ENCODE measurements at places on chromosomes 2 and 18.
A peak's percentile ranks its signal among the peaks of the same experiment; 100 is the strongest.

- DNase-seq = no peak
Observed at GRCh38 chr2:156955701-156956100, 301.8 kb upstream of the GALNT5 start.

DNA sequence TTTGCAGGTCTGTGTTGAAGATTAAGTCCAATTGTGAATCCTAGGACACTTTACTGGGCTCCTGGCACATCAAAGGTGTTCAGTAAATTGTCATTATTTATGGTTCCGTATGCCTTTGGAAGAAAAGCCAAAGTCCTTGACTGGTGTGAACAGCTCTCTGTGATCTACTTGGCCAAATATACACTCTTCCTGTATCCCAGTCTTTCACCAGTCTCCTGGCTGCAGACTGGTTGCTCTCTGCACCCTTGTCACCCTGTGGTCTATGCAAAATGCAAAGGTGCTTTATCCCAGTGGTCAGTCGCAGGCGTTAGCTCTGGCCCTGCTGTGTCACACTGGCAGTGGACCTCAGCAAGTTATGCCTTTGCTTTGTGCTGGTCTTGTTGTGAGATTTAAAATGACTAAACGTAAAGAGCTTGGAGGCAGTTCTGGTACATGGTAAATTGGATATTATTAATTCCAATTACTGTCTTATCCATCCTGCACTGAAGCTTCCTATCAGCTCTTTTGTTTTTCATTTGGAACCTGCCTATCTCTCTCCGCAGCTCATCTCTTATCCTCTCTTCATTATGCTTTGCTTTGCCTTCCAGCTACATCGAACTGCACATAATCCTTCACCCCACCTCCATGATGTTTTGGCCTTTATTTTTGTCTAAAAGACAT, 83.1 kb downstream of the MYO1B start:
- no peak for DNase-seq

GRCh38 chr2:113376913-113377445, 60.5 kb upstream of the ZNG1B start:
- no peak for DNase-seq

- DNase-seq = no peak
Observed at GRCh38 chr2:206790311-206790935, 25.0 kb downstream of the FASTKD2 start.

- no peak for DNase-seq
Observed at GRCh38 chr2:187819624-187820023, 265.4 kb upstream of the TFPI start.

GRCh38 chr2:194205568-194206227, 1451.3 kb upstream of the SLC39A10 start:
- no peak for DNase-seq

GRCh38 chr2:69152847-69153583, 140.0 kb downstream of the ANTXR1 start:
- DNase-seq = no peak

DNA sequence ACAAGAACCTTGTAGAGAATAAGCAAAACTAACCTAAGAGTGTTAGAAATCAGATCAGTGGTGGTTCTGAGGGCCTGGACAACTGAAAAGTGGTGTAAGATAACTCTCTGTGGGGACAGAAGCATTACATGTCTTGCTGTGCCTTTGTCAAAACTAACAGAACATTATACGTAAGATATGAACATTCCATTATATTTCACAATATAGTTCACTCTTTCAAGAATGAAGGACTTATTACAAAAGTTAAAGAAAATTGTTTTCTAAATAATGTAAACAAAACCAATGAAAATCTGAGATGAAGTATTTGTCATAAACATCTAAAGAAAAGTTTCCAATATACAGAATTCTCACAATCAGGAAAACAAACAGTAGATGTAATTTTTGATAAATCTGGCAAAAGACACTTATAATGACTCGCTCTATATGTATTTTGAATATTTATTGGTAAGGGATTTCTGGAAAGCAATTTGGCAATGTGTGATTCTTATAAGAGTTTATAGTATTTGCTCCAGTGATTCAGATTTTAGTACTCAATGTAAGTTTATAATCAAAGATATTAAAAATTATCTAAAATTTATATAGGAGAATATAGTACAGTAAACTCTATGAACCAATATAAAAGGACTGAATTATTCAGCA, 258.4 kb downstream of the CD226 start:
- DNase-seq = no peak

DNA sequence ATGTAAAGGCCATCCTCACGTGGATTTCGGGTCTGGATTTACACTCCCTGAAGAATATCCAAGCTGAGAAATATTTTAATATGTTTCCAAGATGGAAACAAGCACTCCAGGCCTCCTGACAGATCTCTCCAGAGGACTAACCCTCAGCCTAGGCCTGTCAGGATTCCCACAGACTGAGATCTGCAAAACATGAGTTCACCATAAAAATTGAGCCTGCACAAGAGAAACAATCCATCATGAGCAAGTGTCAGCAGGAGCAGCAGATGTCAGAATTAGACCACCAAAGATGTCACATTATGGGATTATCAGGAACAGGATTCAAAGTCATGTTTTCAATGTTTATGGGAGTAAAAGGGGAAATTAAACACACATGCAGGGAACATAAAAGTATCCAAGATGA, 191.3 kb downstream of the TFCP2L1 start:
- DNase-seq = no peak

DNA sequence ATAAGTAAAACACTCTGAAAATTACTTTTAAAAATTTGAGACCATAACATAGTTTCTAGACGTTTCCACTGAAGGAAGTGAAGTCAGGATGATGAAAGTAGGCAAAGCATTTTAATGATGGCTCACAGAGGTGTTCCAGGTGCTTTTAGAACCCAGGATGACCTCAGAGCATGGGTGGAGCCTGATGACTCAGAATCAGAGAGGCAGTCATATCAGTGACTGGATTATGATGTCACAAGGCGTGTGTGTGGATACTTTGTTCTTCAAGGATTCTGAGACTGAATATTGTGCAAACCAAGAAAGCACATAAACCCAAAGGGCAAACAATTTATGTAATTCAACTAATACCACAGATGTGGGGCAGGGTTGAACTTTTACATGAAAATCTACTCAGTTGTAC, 208.0 kb upstream of the FBXO11 start:
- no peak for DNase-seq

DNA sequence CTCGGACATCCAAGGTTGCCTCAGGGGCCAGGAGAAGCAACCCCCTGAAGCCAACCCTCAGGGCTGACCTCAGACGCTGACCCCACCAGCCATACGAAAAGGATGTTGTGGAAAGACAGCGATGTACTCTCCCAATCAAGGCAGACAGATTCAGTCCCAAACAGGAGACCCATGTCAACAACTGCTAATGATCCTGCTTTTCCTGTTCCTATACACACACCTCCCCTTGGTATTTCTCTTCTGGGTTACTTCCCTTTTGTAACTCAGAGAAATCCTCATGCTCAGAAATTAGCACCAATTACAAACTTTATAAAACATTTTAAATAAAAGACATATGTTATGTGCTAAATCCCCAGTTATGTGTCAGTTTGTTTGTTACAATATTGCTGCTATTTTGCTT, 120.8 kb downstream of the PID1 start:
- DNase-seq = no peak

GRCh38 chr2:96527286-96528005, 9.1 kb upstream of the ARID5A start:
- peak; percentile 76 for DNase-seq

- no peak for DNase-seq
Observed at GRCh38 chr2:39515273-39515896, 78.3 kb upstream of the MAP4K3 start.

DNA sequence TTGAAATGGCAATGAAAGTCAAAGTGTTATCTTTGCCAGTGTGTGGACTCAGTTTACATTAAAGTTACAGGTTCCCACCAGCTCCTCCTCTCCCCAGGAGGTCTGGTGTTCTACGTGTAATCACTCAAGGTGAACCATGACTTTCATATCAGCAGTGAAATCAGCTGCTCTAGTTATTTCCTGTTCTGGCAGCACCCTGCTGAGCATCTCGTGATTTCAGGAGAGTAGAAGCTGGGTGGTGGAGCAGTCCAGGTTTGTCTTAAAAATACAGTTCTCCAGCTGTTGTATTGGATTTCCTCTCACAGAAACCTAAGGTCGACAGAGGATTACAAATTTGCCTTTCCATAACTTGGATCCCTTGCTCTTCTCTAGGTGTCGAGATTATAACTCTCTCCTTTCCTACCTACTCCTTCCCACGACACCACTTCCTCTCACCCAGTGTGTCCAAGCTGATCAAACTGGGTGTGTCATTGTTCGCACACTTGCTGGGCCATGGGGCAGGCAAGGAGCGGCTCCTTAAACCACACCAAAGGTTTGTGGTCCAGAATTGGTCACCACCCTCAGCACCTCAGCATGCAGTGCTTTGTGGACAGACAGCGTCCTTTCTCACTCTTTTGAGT, 13.0 kb upstream of the ARHGAP25 start:
- no peak for DNase-seq

DNA sequence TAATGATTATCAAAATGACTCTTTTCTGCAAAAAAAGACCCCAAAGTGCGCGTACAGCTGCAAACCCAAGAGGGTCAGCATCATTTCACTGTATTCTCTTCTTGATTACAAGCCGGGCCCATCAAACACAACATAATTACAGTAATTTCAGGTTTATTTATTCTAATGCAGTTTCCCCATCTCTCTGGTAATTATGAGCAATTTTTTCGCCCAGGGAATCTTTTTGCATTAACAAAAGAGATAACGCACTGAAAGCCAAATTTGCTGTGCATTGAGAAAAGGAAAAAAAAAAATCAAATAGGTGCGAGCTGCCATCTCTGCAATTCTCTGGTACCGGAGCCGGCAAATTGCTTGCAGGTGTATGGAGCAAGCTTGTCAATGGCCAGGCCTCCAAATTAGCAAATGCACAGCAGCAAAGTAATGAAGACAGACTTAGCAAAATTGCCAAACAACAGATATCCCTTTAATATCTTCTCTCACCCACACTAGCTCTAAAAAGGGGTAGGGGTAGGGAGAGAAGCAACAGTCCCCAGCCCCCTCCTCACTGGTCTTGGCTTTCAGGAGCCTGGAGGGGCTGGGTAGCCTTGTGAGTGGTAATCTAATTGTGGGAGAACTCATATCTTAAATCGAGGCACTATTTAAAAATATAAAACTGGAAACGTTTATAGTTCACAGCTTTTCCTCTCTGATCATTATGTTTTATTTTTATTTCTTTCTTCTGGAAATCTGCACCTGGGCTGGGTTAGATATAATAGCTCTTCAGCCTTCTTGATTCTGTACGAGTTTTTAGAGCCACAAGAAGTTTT, 6.7 kb downstream of the DLX1 start:
- DNase-seq = peak; percentile 4

DNA sequence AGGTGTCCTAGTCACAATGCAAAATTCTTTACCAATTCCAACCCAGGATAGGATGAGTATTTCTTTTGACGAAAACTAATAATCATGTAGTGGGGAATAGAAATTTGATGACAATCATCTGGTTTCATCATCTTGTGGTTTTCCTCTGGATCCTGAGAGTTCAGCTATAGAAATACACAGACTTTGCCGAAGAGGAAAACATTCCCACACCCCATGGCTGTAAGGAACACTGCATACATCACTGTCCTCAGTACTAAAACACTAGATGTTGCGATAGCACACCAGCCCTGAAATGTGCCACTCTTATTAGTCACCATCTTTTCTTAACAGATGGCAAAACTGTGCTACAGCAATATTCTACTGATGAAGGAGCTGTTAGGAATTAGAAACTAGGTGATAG, 29.4 kb downstream of the CERKL start:
- DNase-seq = no peak

DNA sequence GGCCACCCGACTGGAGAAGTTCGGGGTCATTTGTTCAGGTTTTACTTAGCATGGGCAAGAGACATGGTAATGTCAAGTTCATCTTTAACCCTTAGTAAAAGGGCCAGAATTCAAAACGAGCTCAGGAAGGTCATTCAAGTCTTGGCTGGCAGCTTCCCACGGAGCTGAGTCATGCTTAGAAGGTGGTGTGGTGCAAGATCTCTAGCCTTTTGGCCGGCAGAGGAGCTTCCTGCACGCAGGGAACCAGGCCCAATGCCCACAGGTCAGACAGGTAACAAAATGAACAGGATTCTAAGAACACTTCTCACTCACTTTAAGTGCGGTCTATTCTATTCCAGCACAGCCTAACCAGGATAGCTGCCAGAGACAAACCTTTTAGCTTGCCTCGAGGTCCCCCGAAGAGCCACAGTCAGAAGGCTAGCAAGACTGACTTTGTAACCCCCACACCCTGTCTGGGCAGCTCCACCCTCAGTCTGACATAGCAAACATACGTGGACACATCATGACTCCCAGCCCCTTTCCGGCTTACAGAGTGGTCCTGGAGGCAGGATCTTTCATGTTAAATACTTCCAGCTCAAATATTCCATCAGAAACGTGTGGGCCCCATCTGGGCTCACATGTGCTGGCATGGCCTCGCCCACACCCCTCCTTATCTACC, 292.7 kb downstream of the BCL11A start:
- DNase-seq = no peak

GRCh38 chr2:236743039-236743920, 173.7 kb downstream of the ACKR3 start:
- no peak for DNase-seq

DNA sequence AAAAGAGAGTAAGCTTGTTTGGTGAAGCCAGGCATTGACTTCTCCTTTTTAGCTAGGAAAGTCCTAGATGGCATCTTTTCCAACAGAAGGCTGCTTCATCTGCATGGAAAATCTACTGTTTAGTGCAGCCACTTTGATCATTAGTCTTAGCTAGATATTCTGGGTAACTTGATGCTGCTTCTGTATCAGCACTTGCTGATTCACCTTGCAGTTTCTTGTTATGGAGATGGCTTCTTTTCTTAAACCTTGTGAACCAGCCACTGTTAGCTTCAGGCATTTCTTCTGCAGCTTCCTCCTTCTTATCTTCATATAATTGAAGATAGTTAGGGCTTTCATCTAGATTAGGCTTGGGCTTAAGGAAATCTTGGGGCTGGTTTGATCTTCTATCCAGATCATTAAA, 639.7 kb downstream of the TDRD15 start:
- no peak for DNase-seq

DNA sequence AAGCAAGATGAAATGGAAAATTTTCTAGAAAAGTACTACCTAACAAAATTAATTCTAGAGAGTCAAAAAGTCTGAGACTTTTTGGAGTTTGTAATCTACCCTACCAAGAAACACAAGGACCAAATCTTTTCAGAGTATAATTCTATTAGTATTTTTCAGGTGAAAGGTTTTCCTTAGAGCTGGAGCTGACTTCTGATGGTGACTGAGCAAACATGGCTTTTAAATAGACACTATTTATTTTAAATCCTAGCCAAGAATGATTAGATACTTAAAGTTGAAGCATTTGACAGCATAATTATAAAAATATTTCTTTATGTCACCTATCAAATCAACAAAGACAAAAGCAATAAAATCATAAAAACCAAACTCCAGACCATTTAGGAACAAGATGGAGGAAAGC, 26.6 kb downstream of the ZC3H6 start:
- no peak for DNase-seq

- peak; percentile 67 for DNase-seq
Observed at GRCh38 chr18:78659748-78660147, 319.9 kb upstream of the SALL3 start.

- DNase-seq = peak; percentile 91
Observed at GRCh38 chr18:78505851-78506461, 473.7 kb upstream of the SALL3 start.

Measured in neural progenitor cell (in vitro differentiated cells).